ENCODE measurements at places on chromosomes 4 and X. TPM values are rescaled to one million over a fixed set of nuclear protein-coding genes. Genes with fewer than 3 reads are reported as not detected.

Gene PRRG1
- 10.4 TPM for total RNA-seq

DNA sequence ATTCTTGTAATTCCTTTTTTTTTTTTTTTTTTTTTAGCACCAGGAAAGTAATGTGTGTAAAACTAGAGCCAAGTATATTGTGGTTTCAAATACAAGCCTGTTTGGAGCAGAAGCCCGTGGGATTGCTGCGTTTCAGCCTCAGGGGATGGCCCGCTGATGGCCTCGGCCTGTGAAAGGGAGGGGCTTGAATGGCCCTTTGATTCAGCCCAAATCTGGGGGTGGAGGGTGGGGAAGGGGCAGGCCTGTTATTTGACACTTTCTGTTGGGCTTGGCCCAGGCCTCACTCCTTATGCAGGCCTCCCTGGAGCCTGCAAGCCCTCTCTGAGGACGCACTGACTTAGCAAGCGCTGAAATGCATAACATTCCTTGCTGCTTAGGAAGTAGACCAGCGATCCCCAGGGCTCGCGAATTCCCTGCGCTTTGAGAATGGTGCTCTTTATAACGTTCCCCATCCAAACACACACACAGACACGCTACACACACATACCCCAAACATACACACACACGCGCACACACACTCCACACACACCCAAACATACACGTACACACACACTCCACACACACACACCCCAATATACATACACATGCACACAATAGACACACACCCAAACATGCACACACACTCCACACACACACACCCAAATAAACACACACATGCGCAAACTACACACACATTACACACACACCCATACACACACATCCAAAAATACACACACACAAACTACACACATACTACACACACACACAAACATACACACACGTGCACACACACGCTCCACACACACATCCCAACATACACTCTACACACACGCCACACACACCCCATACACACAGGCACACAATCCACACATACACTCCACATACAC, 29.6 kb downstream of the TLR10 start:
- no peaks in the 10 kb centered on the region for H3K27me3 ChIP-seq
- no peaks in the 10 kb centered on the region for H3K36me3 ChIP-seq
- H3K27ac ChIP-seq: peak overlapping the region; percentile 2
- H3K4me3 ChIP-seq: no peak overlapping the region

DNA sequence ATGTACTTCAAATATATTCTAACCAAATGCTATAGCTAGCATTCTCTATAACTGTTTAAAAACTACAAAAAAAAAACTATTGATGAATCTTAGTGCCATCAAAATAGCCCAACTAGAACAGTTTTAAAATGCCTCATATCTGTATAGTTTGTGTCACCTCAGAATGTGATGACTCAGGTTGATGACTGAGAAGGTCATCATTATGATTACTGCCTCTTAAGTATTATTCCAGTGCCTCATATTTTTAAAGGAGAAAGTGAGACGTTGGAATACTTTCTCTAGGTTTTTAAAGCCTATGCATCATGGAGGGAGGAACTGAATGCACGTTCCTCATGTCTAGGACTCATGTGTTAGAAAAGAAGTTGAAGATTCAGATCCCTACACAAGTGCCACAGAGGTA, 88.2 kb downstream of the TMA16 start:
- H3K27me3 ChIP-seq: no peaks in the 10 kb centered on the region
- no peaks in the 10 kb centered on the region for H3K36me3 ChIP-seq
- DNase-seq: no peak

DNA sequence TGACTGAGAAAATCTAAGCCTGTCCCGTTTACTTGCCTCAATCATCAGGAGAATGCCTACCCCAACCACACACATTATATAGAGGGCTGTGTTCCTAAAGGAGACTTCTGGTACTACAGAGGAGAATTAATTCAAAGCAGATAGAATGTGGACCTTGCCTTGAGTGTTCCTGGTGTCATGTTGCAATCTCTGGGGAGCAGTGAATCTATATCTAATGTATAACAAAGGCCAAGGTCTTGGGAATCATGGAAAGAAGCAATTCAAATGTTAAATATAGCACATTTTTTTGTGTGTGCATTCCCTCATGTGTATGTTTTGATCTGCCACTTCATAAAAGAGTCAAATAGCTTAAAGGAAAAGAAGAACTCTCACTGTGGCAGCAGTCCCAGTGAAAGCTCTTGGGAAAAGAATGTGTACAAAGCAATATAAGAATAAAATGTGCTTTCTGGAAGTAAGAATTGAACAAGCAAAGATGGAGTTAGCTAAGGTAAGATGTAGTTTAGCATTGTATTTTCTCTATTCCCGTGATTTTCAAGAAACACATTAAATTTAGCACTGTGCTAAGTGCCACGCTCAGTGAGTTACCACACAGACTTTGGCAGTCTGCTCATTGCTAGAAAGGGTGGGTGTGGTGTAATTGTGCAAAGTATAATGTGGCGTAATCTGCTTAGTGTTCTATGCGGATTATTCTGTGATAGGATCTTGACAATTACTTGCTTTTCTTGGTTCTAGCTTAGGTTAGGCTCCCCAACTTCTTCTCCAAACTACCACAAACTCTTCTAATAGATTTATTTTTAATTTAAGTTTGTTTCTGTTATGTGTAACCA, 13.7 kb downstream of the ADH6 start:
- DNase-seq: peak; percentile 85
- peak overlapping the region; percentile 2 for H3K4me3 ChIP-seq
- H3K4me1 ChIP-seq: peaks cover 18% of the 10 kb centered on the region
- H3K36me3 ChIP-seq: no peaks in the 10 kb centered on the region
- H3K27me3 ChIP-seq: no peaks in the 10 kb centered on the region
- H3K27ac ChIP-seq: peak overlapping the region; percentile 20

Gene ATP5ME
- total RNA-seq: 383 TPM

GRCh38 chrX:49001521-49002090, 458 bp downstream of the GRIPAP1 start:
- H3K4me1 ChIP-seq: no peaks in the 10 kb centered on the region
- no peaks in the 10 kb centered on the region for H3K27me3 ChIP-seq

- no peak overlapping the region for H3K27ac ChIP-seq
- H3K4me3 ChIP-seq: no peak overlapping the region
- H3K27me3 ChIP-seq: no peaks in the 10 kb centered on the region
- DNase-seq: no peak
These were observed 743.7 kb downstream of the C4orf33 start for GRCh38 chr4:129839687-129840086.

Data from A673 (cell line).